ENCODE measurements at places on chromosomes 2 and 18.

DNA sequence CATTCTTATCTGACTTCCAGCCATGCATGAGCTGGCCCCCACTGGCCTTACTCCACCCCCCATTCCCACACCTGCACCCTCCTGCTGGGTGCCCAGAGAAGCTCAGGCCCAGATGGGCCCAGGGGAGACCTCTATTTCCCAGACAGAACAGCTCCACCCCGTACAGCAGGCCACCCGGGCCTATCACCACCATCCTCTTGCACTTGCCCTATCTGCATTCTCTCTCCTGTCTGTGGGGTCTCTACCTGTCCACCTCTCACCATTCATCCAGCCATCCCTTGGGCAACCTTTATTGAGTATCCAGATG is 25.3 kb upstream of the TNS1 start:
- no peak for DNase-seq

DNA sequence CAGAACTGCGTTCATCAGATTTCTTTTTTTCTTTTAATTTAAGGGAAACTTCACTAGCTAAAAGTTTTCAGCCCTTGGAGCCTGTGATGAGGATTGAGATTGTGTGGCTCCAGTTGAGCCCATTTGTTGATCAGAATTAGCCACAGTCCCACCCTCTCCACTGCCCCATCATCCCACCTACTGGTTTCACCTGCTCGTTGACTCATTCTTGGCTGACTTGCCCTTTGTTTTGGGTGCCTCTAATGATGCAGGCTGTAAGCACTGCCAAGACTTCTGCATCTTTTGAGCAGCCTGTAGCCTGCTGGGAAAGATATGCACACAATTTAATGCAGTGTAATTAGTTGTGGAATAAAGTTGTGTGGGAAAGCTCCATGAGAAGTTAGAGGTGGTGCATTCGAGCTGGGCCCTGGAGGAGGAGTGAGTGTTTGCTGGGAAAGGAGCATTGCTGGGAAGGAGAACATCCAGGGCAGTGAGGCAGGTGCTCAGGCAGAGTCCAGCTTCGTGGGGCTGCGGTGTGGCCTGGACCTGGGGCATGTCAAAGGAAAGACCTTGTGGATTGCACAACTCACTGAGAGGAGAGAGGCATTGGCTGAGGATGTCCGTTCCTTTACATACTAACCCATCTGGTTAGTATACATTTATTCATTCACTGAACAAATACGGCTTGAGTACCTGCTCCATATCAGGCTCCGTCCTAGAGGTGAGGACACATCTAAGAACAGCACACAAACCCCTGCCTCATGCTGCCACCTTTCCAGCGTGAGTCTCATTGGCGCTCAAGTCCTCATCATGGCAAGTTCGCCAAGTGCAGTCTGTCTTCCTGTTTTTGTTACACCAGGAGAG is 18.2 kb downstream of the ASPRV1 start:
- DNase-seq = no peak

GRCh38 chr2:9949992-9950520 is 1.4 kb upstream of the GRHL1 start:
- no peak for DNase-seq

DNA sequence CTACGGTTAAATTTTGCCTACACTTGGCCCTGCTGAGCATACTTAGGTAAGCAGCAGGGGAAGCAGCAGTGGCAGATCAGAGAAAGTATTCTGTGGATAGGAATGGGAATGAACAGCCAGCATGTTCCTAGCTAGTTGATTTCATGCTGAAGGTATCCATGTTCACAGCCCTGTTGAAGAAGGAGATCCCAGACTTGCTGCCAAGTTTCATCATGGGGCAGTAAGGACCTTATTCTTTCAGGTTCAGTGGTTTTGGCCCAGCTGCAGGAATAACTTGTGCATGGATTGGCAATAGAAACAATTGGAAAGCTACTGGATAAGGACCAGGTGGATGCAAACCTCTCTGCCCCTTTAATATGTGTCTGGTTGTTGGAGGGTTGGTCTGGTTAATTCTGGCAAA is 98.2 kb upstream of the TMEM178A start:
- DNase-seq = no peak

GRCh38 chr18:21457179-21457535 is 143.3 kb downstream of the ESCO1 start:
- no peak for DNase-seq

DNA sequence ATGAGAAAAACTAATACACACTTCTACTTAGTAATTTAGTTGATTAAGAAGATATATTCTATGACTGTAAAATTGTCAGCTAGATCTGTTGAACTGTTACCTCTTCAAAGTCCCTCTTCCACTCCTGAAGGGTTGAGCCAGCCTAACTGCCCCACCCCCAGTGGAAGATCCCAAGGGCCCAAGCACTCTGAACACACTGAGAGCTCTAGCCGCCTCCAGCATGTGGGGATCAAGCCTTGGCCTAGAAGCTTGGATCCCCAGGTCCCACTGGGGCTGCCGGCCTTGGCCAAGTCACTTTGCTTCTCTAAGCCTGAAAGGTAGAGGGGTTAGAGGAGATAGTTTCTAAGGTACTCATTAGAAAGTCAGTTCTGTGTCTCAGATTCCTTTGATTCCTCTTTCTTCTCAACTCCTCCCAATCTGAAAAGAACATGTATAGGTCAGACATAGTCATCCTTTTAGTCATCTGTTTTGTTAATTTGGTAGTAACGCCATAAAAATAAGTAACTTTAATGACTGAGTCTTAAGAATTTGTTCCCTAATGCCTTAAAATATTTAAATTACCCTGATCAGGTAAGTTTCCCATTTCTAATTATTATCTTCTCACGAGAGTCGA is 5.6 kb downstream of the CPSF3 start:
- DNase-seq = no peak

- DNase-seq = no peak
Observed at GRCh38 chr2:181243319-181243718, 213.9 kb upstream of the ITGA4 start.

- no peak for DNase-seq
Observed at GRCh38 chr2:207371877-207372276, 157.9 kb upstream of the CREB1 start.

DNA sequence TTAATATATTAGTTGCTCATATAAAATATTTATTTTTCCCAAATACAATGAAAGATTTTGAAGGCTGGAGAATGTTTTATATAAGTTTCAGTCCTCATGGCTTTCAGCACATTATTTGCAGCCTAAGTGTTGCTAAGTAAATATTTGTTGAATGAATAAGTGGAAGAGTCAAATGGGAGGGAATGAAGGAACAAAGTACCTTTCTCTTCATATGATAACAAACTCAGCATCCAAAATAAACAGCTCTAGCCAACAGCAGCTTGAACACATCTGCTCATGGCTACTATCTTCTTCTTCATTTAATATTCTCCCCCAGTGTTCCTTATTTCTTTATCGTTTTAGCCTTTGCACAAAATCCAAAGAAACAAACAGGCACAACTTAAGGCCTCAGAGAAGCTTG is 385.2 kb upstream of the PIK3C3 start:
- no peak for DNase-seq

DNA sequence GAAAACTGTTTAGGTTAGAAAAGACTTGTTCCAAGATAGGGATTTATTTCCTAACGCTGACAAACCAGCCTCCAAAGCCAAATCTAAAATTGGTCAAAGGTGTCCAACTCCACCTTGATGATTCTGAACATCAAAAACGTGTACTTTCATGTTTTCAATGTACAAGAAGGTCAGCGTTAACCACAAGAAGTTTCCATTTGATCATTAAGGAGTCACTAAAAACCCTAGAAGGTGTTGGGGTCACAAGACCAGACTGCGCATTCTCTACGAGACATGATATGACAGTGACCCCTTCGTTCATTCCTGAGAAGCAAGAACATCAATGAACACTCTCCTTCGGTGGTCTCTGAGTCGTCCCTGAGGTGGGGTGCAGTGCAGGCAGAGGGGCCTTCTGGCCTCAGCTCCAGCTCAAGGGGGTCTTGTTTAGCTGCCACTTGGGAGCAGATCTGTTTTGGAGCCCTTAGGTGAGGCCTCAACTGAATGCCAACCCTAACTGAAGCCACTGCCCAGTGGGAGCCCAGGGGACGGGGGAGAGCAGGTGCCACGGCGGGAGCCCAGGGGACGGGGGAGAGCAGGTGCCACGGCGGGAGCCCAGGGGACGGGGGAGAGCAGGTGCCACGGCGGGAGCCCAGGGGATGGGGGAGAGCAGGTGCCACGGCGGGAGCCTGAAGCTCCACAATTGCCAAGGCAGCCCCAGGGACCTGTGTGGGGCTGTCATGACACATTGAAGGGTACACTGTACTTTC is 55.2 kb downstream of the PARD6G start:
- DNase-seq = no peak

GRCh38 chr2:30282081-30282480 is 50.7 kb downstream of the LBH start:
- no peak for DNase-seq

- DNase-seq = peak; percentile 5
Observed at GRCh38 chr2:85750587-85751575, 2.9 kb upstream of the ATOH8 start.

GRCh38 chr2:95334916-95335641 is 37.9 kb downstream of the KCNIP3 start:
- no peak for DNase-seq

GRCh38 chr2:242022550-242023290 is 153.2 kb downstream of the RTP5 start:
- no peak for DNase-seq

DNA sequence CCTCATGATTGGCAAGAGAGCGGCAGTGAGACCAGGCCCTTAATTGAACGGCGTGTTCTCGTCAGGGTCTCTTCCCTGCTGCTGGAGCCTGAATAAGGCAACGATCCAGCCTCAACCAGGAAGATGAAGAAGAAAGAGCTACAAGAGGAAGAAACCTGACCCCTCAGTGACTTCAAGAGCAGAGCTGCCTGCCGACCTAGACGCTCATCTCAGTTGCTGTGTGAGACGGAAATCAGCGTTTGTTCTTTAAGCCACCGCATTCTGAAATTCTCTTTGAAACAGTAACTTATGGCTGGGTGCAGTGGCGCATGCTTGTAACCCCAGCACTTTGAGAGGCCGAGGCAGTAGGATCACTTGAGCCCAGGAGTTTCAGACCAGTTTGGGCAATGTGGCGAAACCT is 29.6 kb upstream of the KCNG3 start:
- DNase-seq = no peak

DNA sequence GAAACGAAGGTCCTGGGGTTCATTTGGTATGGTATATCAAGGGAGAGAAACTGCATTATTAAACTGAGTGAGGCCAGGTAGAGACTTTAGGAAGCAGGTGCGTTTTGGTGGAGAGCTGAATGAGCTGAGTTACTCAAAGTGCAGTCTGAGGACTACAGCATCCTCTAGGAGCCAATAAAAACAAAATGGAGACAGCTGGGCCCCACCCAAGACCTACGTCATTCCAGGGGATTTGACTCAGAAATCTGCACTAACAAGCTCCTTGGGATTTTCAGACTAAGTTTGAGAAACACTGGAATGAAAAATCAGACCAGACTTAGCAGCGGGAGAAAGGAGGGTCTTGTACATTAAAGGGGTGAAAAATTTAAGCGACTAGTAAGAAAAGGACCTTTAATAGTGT is 131.5 kb downstream of the UXS1 start:
- no peak for DNase-seq

GRCh38 chr18:33014060-33014796 is 241.4 kb upstream of the KLHL14 start:
- no peak for DNase-seq

DNA sequence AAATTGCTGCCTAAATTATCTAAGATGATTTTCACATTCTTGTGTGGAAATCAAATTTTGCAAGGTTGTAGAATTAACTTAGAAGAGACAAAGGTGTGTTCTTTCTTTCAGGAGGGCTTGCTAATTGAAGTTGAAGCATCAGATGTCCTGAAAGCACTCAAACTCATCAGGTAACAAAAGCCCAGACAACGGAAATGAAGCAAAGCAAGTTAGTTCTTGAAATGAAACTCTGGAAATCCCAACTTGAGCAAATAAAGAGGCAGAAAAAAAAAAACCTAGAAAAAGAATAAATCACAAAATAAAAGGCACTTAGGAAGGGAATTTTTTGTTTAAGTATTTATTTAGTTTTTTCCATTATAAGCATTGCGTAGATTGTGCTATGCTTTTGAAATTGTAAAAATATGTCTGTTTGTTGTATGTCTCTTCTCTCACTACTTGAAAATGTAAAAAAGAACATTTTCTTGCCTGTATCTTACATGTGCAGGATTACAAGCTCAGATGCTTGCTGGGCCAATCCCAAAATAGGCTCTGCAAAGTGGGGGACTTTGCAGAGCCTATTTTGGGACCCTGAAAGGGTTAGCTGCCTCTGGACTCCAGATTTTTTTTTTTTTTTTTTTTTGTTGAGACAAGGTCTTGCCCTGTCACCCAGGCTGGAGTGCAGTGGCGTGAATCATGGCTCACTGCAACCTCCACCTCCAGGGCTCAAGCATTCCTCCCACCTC is 46.7 kb downstream of the FAM161A start:
- DNase-seq = no peak

GRCh38 chr2:55844986-55845385 is 78.6 kb downstream of the EFEMP1 start:
- DNase-seq = no peak

DNA sequence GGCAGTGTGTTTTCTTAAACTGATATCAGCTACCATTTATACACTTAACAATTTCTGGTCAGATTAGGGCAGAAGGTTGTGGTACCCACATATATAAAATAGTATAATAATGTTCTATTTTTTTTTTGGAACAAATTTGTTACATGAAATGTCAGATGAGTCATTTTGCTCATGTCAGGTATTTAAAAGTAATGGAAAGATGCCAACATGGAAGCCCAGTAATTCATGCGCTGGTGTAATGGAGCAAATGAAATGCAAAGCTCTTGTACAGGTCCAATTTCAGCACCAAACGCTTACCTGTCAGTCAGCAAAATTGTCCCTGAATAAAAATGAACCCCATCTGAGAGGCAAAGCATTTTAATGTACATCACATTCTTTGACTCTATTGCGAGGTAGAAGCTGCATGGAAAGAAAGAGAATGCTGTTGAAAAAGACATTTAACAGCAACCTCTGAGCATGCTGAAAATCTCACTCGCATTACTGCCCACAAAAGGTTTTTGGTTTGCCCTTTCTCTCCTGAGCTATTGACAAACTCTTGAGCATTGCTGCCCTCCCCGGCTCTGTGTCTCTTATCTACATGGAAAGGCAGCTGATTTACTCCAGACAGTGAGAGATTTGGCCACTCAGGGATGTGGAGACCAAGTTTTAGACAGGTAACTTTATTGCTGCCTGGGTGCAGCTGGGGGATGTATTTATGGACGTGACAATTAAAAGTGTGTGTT is 217.5 kb downstream of the CAMKMT start:
- DNase-seq = no peak

DNA sequence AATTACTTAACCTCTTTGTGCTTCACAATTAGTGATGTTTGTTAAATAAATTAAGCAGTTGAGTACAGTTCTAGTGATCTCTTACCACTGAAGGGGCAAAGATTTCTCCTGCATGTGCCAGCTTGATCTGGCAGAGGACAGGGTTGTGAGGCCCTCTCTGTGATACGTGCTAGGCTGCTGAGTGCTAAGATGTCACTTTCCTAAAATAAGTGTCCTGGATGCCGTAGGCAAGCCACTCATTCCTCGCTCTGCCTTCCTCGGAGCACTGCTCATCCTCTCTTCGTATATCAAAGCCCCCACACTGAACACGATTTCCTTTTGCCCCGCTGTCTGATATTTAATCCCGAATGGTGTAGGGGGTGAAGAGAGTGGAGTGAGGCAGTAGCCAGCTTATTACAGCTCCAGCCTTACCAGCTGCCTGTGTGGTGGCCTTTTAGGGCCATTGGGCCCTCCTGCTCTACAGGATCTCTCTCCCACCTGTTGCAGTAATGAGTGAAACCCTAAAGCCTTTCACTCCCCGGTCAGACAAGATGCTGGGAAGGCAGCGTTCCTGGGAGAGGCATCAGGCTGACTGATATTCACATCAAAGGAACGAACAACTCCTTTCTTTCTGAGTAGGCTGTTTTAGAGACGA is 40.5 kb downstream of the PTPRM start:
- DNase-seq = no peak

- DNase-seq = no peak
Observed at GRCh38 chr18:5369513-5369912, 74.0 kb upstream of the ZBTB14 start.

All from stimulated activated CD8-positive, alpha-beta memory T cell treated with anti-CD3 and anti-CD28 coated beads, Interleukin-4, amount 100 ng/mL, for 4 hours (primary cell).